ENCODE measurements at places on chromosomes 6 and 20.

DNA sequence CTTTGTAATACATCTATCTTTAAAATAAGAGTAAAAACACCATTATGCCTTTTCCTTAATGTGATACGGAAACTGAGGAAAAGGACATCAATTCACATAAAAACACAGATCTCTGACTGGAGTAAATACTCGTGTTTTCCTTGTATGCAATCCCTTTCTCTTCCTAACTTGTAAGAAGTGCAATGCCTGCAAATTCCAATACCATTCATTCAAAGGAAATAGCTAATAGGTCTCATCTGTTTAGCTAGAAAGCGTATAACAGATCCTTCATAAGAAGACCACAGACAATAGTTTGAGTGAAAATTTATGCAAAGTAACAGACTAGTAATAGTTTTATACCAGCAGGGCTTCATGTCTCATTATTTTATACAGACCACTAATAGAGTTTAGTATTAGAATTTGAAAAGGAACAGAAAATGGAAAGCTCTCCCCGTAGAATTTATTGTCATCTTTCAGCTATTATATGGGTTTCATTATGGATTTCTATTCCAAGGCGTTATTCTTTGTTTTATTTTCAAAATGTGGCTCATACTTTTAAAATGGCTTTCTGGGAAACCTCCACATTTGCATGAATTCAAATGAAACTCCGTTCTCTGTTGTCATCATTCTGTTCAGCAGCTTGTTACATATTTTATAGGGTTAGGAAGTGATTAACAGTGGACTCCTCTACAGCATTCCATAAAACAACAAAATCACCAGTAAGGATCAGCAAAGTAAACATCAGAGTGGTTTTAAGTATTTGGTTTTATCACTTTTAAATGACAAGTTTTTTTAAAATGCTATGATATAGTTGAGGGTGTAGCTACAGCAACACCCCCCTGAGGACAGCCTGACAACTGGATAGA is 186.7 kb downstream of the BTBD9 start:
- no peak for DNase-seq

DNA sequence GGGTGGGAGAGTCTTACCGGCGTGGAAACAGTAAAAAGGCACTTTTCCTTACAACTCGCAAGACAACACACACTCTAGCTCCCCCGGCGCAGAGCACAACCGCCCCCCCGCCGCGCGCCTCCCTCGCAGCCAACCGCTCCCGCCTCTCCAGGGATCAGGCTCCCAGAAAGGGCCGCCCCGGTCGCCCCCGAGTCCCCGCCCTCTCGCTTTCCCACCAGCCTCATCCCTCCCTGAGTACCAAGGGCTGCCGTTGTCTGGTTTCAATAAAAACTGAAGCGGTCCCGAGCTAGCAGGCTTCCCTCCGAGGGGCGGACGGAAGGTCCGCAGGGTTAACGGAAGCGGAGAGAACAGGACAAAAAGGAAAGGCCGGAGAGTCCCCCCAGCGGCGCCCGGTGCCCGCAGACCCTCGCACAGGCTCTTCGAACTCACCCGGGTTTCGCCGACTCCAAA is 804 bp downstream of the ELOVL5 start:
- peak; percentile 70 for DNase-seq

- peak; percentile 58 for DNase-seq
These were observed 44.7 kb downstream of the MCUR1 start for GRCh38 chr6:13769655-13770053.

DNA sequence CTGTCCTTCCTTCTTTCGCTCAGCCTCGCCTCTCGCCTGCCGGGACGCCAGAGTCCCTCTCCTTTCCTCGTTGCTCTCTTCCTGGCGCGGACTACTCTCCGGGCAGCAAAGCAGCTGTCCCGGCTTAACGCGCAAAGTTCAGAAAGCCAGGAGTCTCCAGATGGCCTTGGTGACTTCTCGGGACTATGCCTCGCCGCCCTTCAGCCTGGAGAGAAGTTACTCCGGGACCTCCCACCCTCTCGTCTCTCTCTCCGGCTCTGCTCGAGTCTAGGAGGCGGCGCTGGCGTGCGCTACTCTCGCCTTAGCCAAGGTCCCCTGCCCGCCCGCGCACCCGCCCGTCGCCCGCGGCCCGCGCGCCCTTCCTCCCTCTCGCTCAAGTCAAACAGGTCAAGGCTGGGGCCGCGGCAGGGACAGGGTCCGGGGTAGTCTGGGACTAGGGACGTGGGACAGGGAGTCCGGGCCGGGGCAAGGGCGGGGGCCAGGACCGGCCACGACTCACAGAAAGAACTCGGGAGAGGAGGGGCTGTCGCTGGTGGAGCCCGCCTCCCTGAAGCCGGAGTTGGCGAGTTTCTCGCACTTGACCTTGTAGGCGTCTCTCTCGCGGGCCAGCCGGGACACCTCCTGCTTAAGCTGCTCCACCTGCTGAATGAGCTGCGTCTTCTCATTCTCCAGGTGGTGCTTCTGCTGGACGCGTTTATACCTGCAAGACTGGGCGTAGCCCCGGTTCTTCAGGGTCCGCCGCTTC is 1.5 kb downstream of the MAFB start:
- DNase-seq: peak; percentile 15

DNA sequence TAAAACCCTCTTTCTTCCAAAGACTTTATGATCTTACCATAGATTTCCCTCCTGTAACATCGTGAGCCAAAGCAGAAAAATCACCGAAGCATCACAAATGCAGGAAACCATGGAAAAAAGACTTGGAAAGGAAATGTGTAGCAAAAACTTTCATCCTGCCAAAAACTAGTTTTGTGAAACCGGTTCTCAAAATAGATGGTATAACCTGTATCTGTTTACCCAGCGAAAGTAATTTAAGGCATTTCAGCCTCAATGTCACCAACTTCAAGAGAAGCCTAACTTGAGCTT is 213.9 kb downstream of the ZNF217 start:
- no peak for DNase-seq

GRCh38 chr20:13297147-13297899 is 76.2 kb downstream of the ISM1 start:
- no peak for DNase-seq

GRCh38 chr6:128346569-128346968 is 173.8 kb downstream of the PTPRK start:
- DNase-seq: no peak

- no peak for DNase-seq
These were observed 25.9 kb upstream of the PPP1R3G start for GRCh38 chr6:5059036-5059896.

DNA sequence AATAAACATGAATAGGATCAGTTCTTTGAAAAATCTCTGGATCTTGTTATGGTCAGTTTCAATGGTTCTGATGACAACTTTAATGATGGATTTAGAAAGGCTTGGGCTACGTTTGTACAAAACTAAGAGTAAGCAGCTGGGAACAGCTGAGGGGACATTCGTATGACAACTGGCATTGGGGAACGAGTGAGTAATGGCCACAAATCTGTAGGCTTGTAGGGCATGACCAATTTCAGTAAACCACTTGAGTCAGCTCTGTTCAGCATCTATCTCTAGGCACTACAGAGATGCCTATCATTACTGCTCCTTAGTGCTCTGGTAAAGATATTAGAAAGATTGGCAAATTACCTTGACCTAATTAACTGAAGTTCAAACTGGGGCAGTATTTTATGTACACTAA is 1375.6 kb downstream of the EPHA7 start:
- no peak for DNase-seq

GRCh38 chr6:119444642-119445557 is 95.3 kb upstream of the MAN1A1 start:
- no peak for DNase-seq

DNA sequence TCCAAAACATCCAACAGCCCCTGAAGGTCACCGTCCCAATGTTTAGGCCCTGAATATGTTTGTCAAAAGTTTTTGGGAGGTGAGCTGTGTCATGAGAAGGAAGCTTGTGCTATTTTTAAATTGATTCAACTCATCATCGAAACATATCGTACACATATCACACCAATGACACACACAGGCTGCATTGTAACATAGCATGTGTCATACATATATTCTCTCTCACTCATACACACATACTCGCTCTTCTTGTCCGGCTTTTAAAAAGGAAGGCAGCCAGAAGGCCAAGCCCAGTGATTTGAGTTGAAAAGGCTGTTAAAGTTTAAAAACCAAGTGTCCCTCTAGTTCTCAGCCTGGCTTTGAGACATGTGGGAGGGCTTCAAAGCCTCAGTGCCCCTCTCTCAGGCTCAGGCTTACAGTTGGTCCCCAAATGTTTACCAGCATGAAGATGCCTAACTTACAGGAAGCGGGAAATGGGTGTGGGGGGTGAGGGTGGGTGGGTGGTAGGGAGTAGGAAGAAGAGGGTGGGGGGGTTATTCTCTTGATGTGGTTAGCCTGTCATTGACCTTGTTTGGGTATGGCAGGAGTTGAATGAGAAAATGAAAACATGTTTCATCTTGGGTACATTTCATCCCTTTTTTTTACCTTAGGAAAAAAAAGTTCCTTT is 3.3 kb upstream of the PRDM1 start:
- DNase-seq: no peak
